Activated naive CD8-positive, alpha-beta T cell treated with anti-CD3 and anti-CD28 coated beads, Interleukin-2, amount 10 ng/mL, durations not matched to agents 7 days and 5 days (primary cell): ENCODE measurements at places on chromosomes 1 and 21. TPM values are rescaled to one million over a fixed set of nuclear protein-coding genes. Genes with fewer than 3 reads are reported as not detected.

PAPPA2 gene
- 0.03 TPM for total RNA-seq

GRCh38 chr1:18991585-18991984 lies 35.1 kb upstream of the IFFO2 start:
- H3K36me3 ChIP-seq: no peaks in the 10 kb centered on the region
- no peak overlapping the region for H3K4me3 ChIP-seq
- H3K27ac ChIP-seq: no peak overlapping the region

- no peaks in the 10 kb centered on the region for H3K4me1 ChIP-seq
- no peaks in the 10 kb centered on the region for H3K36me3 ChIP-seq
These were observed 242.4 kb upstream of the LYPLAL1 start for GRCh38 chr1:218931324-218931723.

DNA sequence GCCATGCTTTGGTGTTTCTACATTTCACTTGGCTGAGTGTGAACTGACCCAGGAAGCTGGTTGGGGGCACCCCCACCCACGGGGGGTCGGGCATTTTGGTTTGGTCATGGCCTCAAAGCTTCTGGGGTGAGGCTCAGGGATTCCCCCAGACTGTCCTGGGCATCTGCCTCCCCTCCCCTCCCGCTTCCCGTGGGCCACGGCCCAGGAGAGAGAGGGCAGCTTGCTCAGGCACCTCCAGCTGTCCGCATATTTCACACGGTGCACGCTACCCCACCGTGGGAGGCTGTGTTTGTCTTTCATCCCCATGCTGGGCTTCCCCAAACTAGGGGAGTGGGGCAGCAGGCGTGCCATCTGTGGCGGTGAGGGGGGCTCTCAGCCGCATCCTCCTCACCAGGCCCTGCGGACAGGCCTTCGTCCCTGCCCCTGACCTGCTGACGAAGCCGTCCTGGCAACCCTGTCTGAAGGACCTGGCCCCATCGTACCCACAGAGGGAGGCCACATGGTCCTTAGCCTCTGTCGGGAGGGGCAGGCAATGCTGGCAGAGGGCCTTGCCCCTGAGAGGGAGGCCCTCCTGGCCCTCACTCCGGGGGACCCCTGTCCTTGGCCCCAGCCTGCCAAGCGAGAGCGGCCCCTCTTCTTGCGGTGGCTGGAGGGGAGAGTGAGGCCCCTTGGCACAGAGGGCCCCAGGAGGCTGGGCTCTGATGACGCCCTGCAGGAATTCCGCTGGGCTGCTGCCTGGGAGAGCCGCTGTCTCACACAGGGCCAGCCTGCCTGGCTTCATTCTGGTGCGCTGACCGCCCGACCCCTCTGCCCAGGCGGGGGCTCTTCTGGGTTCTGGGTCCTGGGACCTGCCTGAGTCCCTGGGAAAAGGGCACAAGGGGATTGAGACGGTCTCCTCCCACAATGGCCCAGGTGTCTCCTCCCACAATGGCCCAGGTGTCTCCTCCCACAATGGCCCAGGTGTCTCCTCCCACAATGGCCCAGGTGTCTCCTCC lies 22.1 kb downstream of the TP73 start:
- H3K27me3 ChIP-seq: peaks cover 5% of the 10 kb centered on the region
- DNase-seq: no peak
- no peak overlapping the region for H3K27ac ChIP-seq
- peaks cover 13% of the 10 kb centered on the region for H3K4me1 ChIP-seq
- H3K36me3 ChIP-seq: no peaks in the 10 kb centered on the region
- H3K4me3 ChIP-seq: no peak overlapping the region
